HT1080 (cell line): ENCODE measurements at places on chromosomes 13 and 19. TPM values are rescaled to one million over a fixed set of nuclear protein-coding genes. Genes with fewer than 3 reads are reported as not detected.

DNA sequence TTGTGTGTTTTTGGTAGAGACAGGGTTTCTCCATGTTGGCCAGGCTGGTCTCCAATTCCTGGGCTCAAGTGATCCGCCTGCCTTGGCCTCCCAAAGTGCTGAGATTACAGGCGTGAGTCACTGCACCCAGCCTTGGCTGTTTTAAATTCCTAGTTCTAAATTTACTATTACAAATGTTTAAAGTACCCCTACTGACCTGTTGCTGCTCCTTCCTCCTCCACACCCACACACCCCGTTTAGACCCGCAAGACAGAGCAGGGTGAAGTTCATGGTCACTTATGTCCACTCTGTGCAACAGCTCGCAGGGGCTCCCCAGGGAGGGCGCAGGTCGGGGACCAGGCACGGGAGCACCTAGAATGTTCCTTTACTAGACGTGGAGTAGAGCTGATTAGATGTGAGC lies 28.7 kb downstream of the TMEM161A start:
- DNase-seq, result no peak

NCR1 gene
- total RNA-seq, result 0.43 TPM in 1 of 2 replicates, not detected in the other

DNA sequence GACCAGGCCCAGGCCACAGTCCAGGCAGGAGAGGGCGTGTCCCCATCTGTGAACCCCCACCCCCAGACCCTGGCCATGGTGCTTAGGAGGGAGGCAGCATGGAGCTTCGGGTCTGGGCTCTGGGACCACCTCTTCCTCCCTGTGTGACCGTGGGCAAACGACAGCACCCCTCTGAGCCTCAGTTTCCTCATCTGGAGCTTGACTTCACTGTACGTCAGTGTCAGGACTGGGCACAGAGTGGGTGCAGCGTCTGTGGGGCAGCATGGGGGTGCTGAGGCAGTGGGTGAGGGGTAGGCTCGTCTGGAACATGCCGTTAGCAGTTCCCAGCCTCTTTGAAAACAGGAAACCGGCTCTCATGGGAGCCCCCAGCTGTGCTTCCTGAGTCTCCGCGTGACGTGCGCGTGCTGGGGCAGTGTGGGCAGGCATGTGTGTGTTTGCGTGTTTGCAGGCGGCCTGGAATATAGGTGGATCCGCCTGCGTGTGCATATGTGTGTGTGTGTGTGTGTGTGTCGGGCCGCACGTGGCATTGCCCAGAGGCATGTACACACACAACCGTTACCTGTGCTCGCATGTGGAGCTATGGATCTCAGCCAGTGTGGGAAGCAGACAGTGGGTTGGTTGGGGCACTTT lies 15.8 kb downstream of the ARRDC2 start:
- no peak for DNase-seq

DNA sequence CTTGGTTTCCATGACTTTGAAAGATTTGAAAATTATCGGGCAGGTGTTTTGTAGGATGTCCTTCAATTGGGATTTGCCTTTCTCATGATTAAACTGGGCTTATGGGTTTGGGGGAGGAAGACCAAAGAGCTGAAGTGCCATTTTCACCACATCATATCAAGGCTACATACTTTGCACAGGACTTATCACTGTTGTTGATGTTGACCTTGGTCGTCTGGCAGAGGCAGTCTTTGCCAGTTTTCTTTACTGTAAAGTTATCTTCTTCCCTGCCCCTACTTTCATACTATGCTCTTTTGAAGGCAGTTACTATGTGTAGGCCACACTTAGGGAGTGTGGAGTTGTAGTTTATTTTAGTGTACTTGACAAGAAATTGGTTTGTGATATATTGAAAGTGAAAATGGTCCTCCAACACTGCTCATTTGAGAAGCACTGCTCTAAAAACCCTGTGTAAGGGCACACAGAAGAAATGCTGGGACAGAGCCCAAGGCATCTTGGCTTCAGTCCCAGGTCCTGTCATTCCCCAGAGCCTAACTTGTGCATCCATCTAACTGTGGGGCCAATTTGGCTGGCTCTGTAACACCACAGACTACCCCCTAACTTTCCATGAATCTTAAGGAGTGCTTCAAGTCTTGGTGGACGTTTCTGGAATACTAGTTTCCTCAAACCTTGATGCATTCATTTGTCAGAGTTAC lies 384.9 kb downstream of the KCNRG start:
- no peak for DNase-seq

PCP2 gene
- not detected in 2 replicates for total RNA-seq

DNA sequence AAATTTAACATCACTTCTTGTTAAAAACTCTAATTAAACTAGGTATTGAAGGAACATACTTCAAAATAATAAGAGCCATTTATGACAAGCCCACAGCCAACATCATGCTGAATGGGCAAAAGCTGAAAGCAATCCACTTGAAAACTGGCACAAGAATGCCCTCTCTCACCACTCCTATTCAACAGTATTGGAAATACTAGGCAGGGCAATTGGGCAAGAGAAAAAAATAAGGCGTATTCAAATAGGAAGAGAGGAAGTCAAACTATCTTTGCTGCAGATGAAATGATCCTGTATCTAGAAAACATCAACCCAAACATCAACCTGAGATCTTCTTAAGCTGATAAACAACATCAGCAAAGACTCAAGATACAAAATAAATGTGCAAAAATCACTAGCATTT lies 15.6 kb upstream of the LILRB1 start:
- DNase-seq, result no peak

ACTMAP gene
- total RNA-seq, result 0.97 and 1.6 TPM in 2 replicates

GSX1 gene
- not detected in 2 replicates for total RNA-seq

- DNase-seq, result no peak
Measured at GRCh38 chr19:15684828-15685227, 11.9 kb downstream of the CYP4F12 start.

KCNC3 gene
- total RNA-seq, result not detected in 2 replicates

ZNF677 gene
- not detected in 2 replicates for total RNA-seq

DNA sequence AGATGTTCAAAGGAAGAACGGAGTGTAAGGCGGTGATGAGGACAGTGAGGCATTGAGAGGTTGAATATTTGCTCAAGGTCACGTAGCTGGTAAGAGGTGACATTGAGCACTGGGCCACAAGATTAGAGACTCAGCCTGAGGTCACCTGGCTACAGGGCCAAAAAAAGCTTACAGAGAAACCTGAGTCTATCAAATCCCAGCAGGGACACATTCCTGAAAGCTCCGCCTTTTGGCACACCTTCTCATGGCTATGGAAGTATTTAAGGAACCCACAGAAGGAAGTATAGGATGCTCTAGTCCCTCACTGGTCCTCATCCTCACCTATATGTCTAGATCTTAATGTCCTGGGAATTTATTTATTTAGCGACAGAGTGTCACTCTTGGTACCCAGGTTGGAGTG lies 17.4 kb downstream of the ZNF586 start:
- no peak for DNase-seq

DNA sequence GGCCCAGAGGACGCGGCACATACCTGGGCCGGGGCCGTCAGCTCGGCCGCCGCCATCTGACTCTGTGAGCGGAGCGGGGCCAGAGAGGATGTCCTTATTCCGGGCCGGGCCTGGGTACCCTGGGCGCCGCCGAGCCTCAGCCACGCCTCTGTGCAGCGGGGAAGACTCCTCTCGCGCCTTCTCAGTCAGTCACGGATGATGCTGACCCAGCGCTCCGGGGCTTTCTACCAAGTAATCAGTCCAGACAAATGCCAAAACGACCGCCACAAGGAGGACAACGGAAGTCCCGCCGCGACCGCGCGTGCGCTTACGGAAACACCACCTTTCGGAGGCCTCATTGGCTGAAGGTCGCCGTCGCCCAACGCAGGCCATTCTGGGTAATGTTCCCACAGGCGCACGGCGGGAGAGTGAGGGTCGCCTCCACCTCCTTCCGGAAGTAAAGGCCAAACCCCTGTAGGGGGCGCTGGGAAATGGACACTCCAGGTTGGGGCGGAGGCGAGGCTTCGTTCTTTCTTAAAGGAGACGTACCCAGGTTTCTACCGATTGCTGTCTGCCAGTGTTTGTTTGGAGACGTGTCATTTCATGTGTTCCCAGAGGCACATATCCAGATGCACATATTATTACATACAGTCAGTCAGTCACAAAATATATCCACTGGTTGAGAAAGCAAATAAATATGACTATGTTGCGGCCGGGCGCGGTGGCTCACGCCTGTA lies at the start of gene ZNF256:
ZNF256 (minus strand) TSS at position 288 of the 716 bp plus-strand sequence; CDS start at position 56, 232 bp downstream.
- DNase-seq, result peak; percentile 92

GARIN5A gene
- total RNA-seq, result 0.17 and 0.37 TPM in 2 replicates

DNA sequence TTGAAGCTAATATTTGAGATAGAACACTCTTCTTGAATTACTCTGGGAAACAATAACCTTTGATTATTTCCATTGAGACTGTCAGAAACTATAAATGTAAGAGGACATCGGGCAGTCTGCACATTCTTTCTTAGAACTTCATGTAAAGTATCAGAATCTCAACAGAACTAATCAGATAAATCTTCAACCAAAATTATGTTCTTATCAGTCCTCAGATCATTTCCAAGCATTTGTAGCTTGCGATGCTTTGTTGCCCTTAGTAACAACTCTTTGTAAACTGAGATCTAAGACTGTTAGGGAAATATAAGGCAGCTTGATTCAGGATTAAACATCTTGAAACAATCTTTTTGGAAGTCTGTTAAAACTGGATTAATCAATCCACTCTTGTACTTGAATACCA lies 70.3 kb downstream of the FNDC3A start:
- DNase-seq, result no peak

DNA sequence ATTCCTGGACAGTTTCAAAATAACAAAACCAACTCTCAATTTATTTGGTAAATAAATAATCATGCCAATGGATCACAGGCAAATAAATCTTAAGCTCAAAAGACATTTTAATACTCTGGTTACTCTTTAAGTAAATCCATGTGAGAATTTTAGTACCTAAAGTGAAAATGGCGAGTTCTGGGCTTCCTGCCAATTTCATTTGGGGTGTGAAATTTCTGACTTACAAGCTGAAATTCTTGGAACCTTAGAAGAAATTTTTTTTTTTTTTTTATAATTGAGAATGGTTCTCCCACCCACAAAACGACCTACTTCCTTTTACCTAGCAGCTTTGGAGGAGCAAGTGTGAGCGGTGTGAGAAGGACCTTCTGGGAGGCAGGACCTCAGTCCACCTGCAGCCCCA lies 354.5 kb upstream of the NBEA start:
- no peak for DNase-seq

FGF21 gene
- not detected in 2 replicates for total RNA-seq

OLFM2 gene
- total RNA-seq, result not detected in 2 replicates

GRCh38 chr13:110445183-110445582 lies 116.3 kb downstream of the RAB20 start:
- DNase-seq, result peak; percentile 54

DNA sequence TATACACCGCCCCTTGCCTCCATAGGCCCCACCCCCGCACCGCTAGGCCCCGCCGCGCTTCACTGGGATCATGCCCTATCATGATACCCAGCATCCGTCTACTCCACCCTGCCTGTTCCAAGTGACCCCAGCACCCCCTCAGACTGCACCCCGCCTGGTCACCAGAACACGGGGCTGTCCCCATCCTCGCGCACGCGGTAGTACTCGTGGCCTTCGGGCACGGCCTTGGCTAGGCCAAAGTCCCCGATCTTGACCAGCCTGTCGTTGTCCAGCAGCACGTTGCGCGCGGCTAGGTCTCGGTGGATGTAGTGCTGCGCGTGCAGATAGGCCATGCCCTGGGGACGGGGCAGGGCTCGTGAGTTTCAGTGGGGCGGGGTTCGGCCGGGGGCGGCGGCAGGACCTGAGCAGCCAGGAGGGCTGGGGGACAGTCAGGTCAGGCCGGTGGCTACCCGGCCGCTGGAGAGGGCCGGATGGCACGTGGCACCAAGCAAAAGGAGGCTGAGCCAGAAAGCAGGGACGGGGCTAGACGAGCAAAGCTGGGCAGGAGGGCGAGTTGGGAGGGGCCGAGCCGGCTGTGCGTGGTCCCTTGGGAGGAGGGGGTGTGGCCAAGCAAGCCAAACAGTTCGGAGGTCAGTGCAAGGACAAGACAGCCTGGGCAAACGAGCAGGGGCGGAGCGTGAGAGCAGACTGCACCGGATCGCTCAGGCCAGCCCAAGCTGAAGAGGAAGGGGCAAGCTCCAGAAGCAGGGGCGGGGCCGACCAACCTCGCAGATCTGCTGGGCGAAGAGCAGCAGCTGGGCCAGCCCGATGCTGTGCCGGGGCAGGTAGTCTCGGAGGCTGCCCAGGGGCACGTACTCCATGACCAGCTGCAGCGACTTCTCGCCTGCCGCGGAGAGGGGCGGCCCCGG lies 13.6 kb upstream of the ICAM3 start:
- no peak for DNase-seq

GRCh38 chr13:38636073-38636472 lies 50.8 kb upstream of the FREM2 start:
- DNase-seq, result no peak

- DNase-seq, result no peak
Measured at GRCh38 chr19:56670401-56670960, 1.1 kb downstream of the ZNF835 start.

GRCh38 chr19:57665261-57665806 lies 3.4 kb upstream of the ZSCAN4 start:
- no peak for DNase-seq

DNA sequence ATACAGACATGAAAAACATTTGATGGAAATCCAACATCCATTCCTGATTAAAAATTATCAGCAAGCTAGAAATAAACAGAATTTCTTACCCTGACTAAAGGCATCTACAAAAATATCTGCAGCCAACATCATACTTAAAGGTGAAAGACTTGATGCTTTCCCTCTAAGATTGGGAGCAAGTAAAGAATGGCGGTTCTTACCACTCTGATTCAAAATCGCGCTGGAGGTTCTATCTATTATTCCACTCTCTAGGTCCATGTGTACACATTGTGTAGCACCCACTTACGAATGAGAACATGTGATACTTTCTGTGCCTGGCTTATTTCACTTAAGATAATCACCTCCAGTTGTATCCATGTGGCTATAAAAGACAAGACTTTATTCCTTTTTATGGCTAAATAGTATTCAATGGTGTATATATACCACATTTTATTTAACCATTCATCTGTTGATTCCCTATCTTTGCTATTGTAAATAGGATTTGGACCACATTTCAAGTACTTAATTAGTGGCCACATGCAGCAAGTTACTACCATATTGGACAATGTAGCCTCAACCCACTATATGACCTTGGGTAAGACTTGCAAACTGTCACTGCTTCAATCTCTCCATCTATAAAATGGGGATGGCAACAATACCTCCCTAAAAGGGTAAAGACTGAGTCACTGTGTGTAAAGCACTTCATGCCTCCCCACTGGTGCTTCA lies 38.4 kb upstream of the CYP2A7 start:
- DNase-seq, result no peak

GPR12 gene
- total RNA-seq, result not detected in 2 replicates

DNA sequence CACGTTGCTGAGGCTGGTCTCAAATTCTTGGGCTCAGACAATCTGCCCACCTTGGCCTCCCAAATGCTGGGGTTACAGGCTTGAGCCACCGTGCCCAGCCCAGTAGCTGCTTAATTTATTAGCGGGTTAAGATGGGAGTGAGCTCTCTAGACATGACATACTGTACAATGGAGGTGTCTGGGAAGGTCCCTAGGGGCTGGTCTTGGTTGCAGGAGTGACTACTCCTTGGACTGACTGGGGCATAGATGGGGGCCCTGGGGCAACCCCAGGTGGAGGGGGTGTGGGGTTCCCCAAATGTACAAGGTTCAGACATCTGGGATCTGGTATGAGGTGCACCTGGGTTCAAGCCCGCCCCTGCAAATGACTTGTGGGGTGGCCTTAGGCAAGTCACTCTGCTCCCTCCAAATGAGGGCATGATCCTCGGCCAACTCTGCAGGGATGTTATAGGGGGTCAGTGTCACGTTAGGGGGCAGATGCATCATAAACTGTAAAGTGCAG lies 12.8 kb downstream of the CIB3 start:
- DNase-seq, result no peak

RNF113B gene
- not detected in 2 replicates for total RNA-seq
